ENCODE measurements at places on chromosomes 3 and 15.

- DNase-seq, result no peak
These were observed 46.0 kb downstream of the RBM15B start for GRCh38 chr3:51436998-51437639.

DNA sequence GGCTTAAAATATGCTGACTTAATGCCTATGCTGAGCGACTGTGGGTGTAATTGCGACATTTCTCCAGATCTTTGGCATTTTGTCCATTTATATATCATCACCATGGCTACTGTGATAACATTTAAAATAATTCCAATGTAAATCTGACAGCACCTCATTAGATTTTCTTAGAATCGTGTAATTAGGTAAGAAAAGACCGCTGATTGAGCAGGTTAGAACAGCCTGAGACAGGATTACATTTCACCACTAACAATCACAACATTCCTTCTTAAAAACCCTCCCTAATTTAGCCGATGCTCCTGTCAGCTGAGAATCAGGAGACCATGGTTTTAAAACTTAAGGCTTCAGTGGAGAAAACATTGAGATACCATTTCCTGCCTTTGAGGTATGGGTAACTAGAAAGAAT is 455.3 kb upstream of the PDZRN3 start:
- DNase-seq, result no peak

GRCh38 chr3:72661115-72661457 is 187.2 kb downstream of the SHQ1 start:
- no peak for DNase-seq

- no peak for DNase-seq
These were observed 72.1 kb downstream of the TLE3 start for GRCh38 chr15:70025413-70026296.

GRCh38 chr3:29922992-29923746 is 642.3 kb downstream of the RBMS3 start:
- no peak for DNase-seq

- DNase-seq, result no peak
These were observed 48.3 kb upstream of the ATP2B2 start for GRCh38 chr3:10553591-10554235.

DNA sequence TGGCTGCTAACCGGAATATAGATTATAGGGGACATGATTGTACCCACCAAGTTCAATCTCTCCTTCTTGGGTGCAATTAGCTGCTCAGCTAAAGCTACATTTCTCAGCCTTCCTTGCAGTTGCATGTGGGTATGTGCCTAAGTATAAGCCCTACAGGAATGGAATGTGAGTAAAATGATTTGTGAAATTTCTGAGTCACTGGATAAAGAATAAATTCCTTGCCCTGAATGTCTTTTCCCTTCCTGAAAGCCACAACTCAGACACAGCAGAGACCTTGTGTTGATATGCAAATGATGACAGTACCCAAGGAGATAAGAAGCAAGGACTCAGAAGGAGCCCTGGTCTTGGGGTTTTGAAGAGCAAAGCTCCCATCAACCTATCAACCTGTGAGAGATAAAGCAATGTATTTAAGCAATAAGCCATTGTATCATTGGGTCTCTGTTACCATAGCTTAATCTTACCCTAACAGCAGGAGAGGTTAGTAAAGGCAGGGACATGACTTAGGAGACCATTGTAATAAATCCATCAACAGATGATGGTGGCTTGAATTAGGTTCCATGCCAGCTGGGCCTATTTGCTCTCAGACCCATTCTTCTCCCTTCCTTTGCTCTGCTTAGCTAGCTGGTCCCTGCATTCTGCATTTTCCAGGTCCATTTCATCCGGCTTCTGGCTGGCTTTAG is 25.6 kb upstream of the ZNF280D start:
- no peak for DNase-seq

DNA sequence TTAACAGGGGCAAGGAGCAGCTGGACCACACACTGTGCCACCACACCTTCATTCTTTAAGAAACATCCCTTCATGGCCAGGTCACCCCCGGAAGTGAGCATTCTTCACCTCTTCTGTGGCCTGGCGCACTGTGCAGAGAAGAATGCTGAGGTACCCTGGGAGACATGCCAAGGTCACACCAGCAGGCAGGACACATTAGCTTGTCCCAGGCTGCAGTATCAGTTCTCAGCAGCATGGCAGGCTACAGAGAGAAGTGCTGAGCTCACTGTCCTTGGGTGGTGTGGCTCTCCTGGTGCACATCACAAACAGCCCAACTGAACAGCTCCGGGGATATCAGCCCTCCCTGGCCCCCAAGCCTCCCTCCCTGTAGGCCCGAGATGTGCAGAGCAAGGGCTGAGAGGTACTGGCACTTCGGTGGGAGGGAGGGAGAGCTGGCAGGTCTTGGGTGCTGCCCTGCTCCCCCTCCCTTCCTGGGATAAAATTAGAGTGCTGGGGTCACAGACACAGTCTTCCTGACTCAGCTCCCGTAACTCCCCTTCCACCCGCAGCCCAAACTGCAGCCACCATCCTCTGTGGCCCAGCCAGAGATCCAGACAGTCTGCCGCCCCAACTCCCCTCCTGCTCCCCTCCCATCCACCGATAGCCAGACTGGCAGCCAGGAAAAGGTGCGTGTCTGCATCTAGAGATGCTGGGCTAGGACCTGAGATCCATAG is 13.4 kb downstream of the SEMA7A start:
- no peak for DNase-seq

- no peak for DNase-seq
These were observed 10.3 kb upstream of the ABHD10 start for GRCh38 chr3:111968319-111969054.

GRCh38 chr3:140920029-140920428 is 21.6 kb upstream of the SLC25A36 start:
- no peak for DNase-seq

DNA sequence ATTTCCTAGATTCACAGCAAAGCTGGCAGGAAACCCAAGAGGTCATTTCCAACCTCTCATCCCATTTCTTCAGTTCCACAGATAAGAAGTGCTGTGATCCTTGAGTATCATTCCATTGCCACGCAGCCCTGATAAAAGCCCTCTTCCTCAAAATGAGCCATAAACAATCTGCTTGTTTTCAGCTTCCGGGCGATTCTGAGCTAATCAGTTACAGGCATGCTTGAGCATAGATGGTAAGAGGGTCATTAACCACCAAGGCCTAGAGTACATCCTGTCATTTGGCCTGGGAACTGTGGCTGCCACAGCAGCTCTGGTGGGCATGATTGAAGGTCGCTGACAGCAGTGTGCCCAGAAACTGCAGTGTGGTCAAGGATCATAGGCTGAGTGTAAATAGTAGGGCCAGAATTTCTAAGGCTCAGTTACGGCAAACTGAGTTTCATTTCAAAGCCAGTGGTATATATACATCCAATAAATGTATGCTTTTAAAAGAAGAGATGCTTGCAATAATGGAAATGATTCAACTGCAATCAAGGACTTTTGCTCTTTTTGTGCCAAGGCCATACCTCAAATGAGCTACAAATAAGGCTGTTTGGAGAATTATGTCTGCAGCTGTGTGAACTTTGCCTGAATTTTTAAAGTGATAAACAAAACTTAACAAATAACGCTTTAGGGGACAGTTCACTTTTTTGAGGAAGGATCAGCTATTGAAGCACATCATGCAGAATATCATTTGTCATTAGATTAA is 47.3 kb downstream of the P3H2 start:
- DNase-seq, result no peak

GRCh38 chr15:39781967-39782302 is 706 bp downstream of the FSIP1 start:
- DNase-seq, result no peak

DNA sequence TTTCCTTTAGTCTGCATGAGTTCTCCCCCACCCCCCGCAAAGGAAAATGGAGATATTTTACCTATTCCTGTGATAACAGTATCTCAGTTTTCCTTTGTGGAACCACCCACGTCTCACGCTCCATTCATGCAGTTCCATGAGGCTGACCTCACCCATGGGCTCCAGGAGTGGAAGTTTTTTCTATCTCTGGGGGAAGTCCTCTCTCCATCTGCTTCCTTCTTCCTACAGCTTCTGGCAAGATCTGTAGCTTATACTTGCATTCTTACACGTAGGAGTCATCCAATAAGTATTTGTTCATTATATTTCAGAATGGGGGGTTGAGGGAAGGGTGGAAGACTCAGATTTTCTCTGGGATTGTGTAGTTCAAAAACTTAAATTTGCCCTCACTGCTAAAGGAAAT is 5.8 kb upstream of the GLCE start:
- DNase-seq, result no peak

- DNase-seq, result no peak
These were observed 74.1 kb upstream of the MITF start for GRCh38 chr3:69665026-69665737.

DNA sequence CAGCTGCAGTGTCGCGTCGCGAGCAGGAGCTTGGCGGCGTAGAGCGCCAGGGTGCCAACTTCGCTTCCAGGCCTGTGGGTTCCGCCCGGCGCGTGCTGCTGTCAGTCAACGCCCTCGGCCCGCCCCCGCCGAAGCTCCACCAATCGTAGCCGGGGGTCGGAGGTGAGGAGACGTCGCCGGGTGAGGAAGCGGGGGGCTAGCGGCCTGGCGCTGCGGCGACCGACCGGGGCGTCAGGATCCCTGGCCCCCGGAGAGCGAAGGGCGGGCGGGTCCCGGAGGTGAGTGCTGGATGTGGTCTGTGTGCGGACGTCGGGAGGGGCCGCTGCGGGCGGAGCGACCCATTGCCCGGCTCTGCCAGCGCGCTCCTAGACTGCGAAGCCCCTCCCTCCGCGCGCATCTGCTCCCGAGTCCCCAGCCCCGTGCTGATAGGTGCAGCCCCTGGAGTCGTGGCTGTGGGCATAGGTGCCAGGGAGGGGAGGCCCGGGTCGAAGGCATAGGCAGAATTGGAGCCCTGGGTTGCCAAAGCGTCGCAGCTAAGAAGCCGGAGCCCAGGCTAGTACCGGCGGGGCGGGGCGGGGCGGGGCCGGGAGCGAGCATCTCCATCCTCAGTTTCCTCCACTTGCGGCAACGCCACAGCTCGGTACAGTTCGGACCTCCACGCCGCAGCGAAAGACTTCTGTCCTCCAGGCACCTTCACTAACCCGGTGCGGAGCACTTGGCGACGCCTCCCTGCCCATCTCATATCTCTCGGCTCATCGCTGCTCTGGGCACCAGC is at the start of gene NXPE3:
Gene NXPE3, plus strand, starts transcription at position 165 of the 775 bp plus-strand sequence. CDS start 6,386 bp downstream, outside the sequence.
- peak; percentile 92 for DNase-seq

DNA sequence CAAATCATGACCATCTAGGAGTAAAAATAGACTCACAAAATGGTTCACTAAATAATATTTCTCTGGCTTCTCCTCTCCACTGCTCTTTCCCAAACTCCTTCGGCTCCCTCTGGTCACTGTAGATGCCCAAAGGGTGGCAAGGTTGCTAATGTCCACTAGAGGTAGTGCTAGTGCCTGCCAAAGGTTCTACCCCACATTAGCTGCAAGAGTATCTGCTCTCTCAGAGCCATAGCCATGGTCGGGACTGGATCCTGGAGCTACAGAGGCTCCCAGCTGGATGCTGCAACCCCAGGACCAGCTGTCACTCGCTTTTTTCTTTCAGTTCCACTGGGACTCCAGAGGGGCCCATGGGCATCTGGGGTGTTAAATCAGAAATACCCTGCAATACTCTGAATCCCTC is 8.5 kb downstream of the HTR3D start:
- no peak for DNase-seq

DNA sequence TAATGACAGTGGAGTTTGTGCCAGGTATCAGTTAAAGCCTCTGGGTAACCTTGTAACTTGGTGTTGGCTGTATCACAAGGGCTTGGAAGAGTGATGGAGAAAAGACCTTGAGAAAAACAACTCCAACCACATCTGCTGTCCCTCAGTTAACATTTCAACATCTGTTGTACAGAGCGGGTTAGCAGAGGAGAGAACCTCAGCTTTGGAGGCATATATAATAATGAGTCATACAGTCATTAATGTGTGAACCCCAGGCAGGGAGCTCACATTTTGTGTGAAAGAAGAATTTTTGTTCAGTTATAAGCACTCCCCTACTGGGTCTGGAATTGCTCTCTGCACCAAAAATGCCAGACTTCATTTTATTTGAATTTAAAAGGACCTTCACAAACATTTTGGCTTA is 439.5 kb downstream of the PDCD6IP start:
- no peak for DNase-seq

GRCh38 chr15:65384895-65385869 is 7.4 kb upstream of the IGDCC3 start:
- DNase-seq, result peak; percentile 83

DNA sequence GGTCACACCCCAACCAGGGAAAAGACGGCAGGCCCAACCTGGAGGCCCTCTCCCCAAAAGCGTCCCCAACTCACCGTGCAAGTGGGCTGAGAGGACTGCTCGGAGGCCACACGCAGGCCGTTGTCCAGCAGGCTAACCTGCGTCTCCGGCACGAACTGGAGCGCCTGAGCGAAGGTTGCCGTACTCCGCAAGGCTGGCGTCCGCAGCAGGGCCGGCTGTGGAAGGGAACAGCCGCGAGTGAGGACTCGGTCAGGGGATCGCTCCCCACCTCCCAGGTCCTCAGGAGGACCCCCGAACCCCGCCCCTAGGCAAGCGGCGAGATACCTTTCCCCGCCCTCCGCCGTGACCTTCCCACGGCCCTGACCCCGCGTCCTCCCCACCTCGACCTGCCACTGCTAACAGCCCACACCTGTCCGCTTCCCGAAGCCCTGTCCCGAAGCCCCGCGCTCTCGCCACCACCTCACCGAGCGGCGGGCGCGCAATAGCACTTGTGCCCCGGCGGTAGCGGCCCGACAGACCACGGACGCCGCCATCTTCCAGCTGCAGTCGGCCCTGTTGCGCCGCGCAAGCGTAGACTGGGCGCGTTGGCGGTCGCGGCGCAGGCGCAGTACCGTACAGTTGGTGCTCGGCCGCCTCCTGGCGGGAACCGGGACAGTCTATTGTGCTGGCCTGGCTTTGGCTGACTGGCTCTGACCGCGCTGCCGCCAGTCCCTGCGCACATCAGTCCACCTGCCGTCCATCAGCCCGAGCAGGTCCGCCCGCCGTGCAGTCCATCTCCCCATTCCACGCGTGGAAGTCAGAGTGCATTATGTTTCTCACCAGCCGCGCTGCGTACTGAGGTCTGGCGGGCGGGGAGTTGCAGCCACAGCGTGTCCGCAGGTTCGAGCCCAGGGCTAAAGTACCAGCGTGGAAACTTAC is at the start of gene UQCRC1:
Gene UQCRC1, minus strand, starts transcription at position 559 of the 918 bp plus-strand sequence. Its CDS starts 26 bp downstream, at position 533.
- peak; percentile 90 for DNase-seq

Measured in CD4-positive, alpha-beta T cell treated with Interleukin-4 for 4 hours (primary cell).